Neural cell (in vitro differentiated cells): ENCODE measurements at places on chromosomes 6 and 20. TPM values are rescaled to one million over a fixed set of nuclear protein-coding genes. Genes with fewer than 3 reads are reported as not detected.

Gene WFDC11
- polyA plus RNA-seq: not detected in 2 replicates

Gene SDCBP2
- 3.1 and 5.2 TPM in 2 replicates for polyA plus RNA-seq

Gene SYTL3
- 2.1 and 3.8 TPM in 2 replicates for polyA plus RNA-seq

Gene IL20RA
- not detected in 2 replicates for polyA plus RNA-seq

Gene PRL
- not detected in 2 replicates for polyA plus RNA-seq

Gene DDO
- polyA plus RNA-seq: not detected in 2 replicates

Gene NFS1
- polyA plus RNA-seq: 55.2 and 67.0 TPM in 2 replicates

Gene UNC5CL
- polyA plus RNA-seq: 1.0 and 2.6 TPM in 2 replicates

Gene IL17F
- polyA plus RNA-seq: not detected in 2 replicates

Gene CABLES2
- 8.3 and 8.6 TPM in 2 replicates for polyA plus RNA-seq

Gene KIAA1755
- 1.3 TPM in 1 of 2 replicates, not detected in the other for polyA plus RNA-seq

Gene TBXT
- not detected in 2 replicates for polyA plus RNA-seq
